ENCODE measurements at places on chromosomes 11 and 22.

DNA sequence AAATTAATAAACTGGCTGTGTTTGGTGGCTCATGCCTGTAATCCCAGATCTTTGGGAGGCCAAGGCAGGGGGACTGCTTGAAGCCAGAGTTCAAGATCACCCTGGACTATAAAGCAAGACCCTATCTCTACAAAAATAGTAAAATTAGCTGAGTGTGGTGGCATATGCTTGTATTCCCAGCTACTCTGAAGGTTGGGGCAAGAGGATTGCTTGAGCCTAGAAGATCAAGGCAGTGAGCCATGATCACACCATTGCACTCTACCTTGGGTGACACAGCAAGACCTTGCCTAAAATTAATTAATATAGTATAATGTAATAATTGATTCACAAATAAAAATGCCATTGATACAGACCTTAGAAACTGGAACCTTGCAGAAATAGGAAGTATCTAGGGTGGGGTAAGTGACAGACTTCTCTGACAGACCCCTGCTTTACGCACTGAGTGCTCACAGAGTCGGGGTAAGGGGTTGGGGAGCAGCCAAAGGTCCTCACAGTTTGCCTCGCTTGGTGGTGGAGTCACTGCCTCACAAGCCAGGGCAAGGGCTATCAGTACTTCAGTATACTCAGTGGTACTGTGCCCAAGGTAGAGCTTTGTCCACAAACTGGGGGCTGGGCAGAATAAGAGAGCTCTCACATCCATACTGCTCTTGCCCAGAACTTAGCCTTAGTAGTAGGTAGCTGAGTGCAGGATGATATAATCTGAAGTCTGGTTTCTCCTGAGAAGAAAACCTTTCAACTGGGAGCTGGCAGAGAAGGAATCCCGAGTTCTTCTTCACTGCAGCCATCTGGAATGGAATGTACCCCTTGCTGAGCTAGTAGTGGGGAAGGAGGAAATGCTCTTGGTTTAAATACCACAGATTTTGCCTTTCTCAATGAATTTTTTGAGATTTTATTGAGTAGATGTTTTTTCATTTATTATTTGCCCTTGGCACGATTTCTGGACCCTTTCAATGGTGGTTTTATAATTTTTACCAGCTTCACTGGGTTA is 65.5 kb downstream of the EMSY start:
- no peak for DNase-seq

DNA sequence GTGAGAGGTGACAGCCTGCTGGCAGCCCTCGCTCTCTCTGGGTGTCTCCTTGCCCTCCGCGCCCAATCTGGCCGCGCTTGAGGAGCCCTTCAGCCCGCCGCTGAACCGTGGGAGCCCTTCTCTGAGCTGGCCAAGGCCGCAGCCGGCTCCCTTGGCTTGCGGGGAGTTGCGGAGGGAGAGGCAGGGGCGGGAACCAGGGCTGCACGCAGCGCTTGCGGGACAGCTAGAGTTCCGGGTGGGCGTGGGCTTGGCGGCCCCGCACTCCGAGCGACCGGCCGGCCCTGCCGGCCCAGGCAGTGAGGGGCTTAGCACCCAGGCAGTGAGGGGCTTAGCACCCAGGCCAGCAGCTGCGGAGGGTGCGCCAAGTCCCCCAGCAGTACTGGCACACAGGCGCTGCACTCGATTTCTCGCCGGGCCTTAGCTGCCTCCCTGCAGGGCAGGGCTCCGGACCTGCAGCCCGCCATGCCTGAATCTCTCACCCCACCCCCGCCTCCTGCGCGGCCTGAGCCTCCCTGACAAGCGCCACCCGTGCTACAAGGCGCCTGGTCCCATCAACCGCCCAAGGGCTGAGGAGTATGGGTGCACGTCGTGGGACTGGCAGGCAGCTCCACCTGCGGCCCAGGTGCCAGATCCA is 1526.1 kb downstream of the FAM181B start:
- no peak for DNase-seq

DNA sequence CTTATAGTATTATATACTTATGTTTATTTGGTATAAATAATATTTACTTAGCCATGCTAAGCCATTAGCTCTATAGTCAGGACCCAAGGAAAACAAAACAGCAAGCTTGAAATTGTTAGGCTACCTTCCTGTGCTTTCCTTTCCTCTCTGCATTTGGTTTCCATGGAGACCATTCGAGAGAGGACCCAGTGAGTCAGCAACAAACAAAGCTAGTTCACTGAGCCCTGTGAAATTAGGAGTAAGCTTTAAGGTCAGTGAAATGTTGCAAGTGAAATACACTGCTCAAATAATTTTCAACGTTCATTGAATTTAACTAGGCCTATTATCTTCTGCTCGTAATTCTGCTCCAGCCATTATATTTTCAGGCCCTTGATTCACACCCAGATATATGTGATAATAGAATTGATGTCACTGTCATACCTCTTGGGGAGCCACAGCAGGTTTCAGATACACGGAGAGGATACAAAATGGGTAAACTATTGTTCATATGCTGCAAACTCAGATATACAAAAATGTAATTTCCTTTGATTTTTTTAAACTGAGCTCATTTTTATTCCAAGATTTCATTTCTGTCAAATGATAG is 9.1 kb upstream of the OR10D3 start:
- peak; percentile 72 for DNase-seq

- DNase-seq: no peak
Measured at GRCh38 chr22:48644997-48645396, 1182.7 kb downstream of the BRD1 start.

DNA sequence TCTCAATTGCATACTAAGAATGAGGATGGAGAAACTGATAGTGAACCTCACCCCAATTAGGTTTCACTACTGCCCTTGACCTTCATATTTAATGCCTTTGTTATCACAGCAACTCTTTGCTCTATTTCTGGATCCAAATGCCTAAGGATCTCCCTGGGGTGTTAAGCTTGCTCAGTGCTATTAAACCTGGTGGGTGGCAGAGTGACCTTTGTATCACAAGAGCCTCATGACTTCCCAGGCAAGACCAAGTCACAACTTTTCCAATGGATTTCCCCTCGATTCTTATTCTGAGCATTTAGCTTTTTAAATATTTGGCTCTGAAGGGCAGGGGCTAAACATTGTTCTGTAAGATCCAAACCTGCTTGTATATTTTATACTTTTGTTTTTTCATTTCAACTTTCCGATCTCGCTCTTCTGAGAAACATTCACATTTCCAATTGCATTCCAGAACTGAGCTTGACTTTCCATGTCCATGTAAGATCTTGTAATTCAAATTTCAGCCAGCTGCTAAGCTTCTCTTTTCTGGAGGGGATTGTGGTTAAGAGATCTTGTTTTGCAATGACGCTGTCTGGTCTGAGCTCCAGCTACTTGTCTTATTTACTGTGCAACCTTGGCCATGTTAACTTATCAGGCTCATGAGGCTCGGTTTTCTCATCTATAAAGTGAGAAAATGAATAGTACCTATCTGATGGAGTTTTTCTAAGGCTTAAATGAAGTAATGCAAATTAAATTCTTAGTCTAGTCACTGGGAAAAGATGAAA is 6.4 kb upstream of the EHF start:
- no peak for DNase-seq

DNA sequence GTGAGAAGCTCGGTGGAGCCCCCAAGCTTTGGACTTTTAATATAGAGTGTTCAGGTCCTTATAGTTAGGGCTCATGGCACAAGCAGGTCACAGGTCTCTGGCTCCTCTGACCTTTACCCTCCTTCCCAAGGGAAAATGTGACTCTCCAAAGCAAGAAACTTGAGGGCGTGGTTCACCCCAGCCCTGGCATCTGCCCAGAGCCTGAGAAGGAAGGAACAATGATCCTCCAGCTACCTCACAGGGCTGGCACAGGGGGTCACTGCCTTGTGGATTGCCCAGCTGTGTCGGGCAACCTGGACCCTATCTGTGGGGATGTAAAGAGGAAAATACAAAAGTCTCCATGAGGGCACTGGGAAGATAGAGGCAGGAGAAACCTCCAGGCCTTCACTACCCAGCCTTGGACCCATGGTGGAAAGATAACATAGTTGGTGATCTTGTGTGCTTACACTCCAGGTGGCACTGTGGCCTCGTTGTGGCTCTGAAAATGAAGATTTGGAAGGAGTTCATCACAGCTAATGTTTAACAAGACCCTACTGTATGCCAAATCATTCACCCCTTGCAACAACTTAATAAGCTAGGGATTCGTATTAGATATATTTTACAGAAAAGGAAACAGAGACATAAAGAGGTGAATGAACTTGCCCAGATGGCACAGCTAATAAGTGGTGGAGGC is 3.8 kb upstream of the ZNF195 start:
- DNase-seq: no peak

GRCh38 chr22:22235558-22235957 is 9.0 kb upstream of the VPREB1 start:
- DNase-seq: no peak

DNA sequence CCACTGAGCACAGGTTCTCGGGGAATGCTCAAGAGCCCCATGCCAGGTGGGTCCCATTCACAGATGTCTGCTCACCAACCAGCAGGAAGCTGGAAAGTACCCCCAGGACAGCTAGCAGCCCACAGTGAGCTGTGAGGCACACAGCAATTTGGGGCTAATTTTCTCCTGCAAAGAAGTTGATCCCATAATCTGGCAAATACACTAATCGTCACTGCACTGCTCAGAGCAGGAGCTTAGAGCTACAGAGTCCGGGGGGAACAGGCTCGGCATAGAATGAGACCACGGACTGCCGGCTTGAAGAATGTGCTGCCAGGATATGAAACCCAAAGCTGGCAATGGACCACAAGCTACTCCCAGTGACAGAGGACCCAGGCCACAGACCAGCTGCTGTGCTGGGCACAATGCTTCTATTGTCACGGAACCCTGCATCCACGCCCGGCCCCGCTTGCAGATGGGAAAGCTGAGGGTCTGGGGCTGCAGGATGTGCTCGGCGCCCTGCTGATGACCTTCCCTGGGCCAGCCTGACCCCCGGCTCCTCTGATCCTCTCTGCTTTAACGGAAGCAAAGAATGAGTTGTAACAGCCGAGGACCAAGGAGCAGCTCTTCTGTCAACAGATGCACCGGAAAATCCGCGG is 239.7 kb downstream of the CTTN start:
- peak; percentile 19 for DNase-seq

DNA sequence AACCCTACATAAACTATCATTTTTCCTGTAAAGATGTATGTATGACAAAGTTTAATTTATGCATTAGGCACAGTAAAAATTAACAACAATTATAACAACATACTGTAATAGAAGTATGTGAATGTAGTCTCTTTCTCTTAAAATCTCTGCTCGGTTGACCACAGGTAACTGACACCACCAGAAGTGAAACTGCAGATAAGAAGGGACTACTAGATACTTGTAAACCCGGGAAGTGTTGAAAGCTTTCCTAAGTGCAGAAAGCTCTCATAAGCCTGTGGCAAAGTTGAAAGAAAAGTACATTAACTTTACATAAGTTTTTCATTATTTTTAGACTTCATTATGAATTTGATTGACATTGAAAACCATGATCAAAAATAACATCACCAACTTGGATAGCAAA is 1173.3 kb downstream of the LRRC4C start:
- DNase-seq: no peak

DNA sequence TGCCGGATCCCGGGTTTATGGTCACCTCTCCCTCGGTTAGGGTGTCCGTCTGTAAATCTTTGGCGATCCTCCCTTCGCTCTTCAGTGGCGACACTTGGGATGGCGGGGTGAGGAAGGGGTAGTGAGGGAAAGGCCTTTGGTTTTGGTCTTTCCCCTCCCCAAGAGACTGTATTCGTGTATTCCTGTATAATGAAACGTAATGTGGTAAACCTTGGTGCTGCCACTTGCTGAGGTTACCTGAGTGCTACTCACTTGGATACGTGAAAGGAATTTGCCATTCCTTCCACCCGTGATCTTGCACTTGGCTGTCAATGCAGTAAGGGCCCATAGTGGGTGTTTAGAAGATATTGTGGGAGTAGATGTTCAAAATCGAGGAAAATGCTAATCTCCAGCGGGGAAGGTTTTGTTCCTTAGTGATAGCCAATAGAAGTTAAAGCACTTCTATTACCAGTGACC is 578 bp upstream of the NUP160 start:
- no peak for DNase-seq

DNA sequence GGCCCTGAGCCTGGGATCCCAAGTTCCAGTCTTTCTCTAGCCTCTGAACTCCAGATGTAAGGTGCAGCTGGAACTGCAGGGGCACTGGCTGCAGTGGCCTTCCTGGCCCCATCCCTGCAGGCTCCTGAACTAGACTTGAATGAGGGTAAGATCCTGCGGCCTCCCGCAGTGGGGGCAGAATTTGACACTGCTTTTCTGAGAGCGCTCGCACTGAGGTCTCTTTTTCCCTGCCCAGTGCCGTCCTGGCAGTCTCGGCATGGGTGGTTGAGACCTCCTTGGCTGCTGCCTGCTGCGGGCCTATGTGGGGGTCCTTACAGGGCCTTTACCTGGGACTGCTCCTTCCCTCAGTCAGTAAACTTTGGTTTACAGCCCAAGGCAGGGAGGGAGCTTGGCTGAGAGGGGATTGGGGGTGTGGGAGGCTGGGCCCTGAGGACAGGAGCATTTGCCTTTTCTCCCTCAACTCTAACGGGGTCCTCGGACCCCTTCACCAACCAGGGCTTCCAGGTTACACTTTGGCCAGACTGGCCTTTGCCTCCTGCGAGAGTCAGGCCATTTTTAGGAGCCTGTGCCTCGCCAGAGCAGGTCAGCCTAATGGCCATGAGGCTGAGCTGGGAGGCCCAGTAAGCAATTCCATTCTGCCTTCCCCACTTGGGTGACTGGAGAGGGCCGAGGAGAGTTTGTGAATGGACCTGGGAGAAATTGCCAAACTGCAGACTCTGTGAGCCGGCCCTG is 35.4 kb downstream of the FAM83F start:
- no peak for DNase-seq

- DNase-seq: no peak
Measured at GRCh38 chr22:39422101-39422500, 22.5 kb downstream of the TAB1 start.

GRCh38 chr22:35470903-35471321 is 69.7 kb upstream of the RASD2 start:
- no peak for DNase-seq

DNA sequence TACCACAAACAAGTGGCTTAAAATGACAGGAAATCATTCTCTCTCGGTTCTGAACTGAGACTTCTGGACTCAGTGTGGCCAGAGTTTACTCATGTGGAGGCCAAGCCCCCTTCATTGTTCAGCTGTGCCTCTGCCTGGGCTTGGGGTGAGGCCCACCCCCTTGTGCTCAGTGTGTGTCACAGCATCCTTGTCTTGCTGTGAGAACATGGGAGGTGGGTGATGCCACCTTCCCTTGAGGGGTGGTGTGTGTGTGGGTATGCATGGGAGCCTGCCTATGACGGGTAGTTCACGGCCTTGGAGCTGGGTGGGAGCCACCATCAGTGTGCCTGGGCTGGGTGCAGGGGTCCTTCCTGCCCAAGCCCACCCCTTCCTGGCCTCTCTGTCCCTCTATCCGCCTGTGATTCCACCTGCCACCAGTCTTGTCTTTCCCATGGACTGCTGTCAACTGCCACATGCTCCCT is 101.7 kb downstream of the MORC2 start:
- DNase-seq: no peak

Measured in NCI-H526 treated with DMSO at 0.1 percent for 48 hours (cell line).